Keratinocyte (primary cell): ENCODE measurements at places on chromosomes 3 and 15. TPM values are rescaled to one million over a fixed set of nuclear protein-coding genes. Genes with fewer than 3 reads are reported as not detected.

DNA sequence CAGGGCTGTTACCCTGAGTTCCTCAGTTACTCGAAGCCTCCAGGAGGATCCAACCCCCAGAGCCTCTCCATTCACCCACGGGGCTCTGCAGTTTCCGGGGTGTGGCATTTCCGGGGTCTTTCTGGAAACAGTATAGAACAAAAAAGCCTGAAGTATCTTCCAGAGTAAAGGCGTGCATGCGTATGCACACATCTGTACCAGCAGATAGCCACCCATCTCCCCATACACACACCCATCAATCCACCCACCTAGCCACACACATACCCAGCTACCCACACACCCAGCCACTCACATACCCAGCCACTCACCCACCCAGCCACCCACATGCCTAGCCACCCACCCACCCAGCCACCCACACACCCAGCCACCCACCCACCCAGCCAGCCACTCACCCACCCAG lies 2.9 kb upstream of the DNAJB8 start:
- H3K4me3 ChIP-seq = no peak overlapping the region
- no peaks in the 10 kb centered on the region for H3K36me3 ChIP-seq
- H3K4me1 ChIP-seq = no peaks in the 10 kb centered on the region
- no peak for DNase-seq

GRCh38 chr3:49248840-49249227 lies 28.2 kb downstream of the C3orf62 start:
- H3K4me1 ChIP-seq = peaks cover 14% of the 10 kb centered on the region
- H3K4me3 ChIP-seq = no peak overlapping the region
- no peaks in the 10 kb centered on the region for H3K36me3 ChIP-seq
- no peak overlapping the region for H3K27ac ChIP-seq
- no peak for DNase-seq

DNA sequence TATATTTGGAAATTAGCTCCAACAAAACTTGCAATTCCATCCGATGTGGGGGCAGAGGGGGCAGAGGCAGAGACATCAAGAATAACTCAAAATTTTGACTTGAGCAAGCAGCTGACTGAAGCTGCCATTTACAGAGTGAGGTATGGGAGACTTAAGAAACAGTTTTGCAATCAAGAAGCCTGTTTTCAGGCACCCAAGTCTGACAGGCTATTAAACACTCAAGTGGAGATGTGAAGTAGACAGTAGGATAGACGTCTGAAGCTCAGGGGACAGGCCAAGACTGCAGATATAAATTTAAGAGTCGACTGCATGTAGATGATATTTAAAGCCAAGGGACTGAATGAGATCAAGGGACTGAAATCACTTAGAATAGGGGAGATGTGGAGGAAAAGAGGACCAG lies 9.9 kb upstream of the SH3BP5 start:
- no peaks in the 10 kb centered on the region for H3K36me3 ChIP-seq
- H3K4me1 ChIP-seq = no peaks in the 10 kb centered on the region
- H3K27me3 ChIP-seq = peaks cover 14% of the 10 kb centered on the region
- DNase-seq = no peak

DNA sequence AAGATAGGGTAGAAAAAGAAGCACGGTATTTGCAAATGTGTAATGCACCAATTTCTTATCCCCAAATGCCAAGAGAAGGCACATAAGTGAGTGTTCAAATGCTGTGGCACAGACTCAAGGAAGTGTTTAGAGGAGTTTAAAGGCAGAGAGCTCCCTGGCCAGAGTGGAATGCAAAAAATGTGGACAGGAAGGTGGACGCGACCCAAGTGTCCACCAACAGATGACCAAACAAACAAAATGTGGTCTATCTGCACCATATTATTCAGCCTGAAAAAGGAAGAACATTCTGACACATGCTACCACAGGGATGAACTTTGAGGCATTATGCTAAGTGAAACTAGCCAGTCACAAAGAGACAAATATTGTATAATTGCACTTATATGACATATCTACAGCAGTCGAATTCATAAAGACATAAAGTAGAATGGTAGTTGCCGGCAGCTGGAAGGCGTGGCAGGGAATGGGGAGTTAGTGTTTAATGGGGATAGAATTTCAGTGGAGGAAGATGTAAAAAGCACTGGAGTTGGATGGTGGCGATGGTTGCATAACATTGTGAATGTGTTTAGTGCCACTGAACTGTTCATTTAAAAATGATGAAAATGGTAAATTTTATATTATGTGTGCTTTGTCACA lies 126.6 kb downstream of the SRGAP3 start:
- H3K27me3 ChIP-seq = no peaks in the 10 kb centered on the region
- H3K4me3 ChIP-seq = no peak overlapping the region
- H3K36me3 ChIP-seq = peaks cover 2% of the 10 kb centered on the region
- no peak for DNase-seq
- no peaks in the 10 kb centered on the region for H3K4me1 ChIP-seq

DNA sequence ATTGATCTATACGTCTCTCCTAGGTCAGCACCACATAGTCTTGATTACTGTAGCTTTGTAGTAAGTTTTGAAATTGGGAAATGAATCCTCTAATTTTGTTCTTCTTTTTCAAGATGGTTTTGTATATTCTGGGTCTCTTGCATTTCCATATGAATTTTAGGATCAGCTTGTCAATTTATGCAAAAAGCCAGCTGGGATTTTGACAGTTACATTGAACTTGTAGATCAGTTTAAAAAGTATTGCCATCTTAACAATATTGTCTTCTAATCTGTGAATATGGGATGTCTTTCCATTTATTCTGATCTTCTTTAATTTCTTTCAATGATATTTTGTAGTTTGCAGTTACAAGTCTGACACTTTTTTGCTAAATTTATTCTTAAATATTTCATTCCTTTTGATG lies 5.6 kb upstream of the PRR23E start:
- no peaks in the 10 kb centered on the region for H3K36me3 ChIP-seq
- H3K27ac ChIP-seq = no peak overlapping the region
- H3K4me3 ChIP-seq = no peak overlapping the region
- no peak for DNase-seq

- no peak for DNase-seq
- H3K4me1 ChIP-seq = no peaks in the 10 kb centered on the region
- no peaks in the 10 kb centered on the region for H3K36me3 ChIP-seq
- H3K4me3 ChIP-seq = no peak overlapping the region
These were observed 59.7 kb upstream of the CCDC50 start for GRCh38 chr3:191269289-191270085.

GRCh38 chr3:133330522-133330921 lies 69.3 kb upstream of the BFSP2 start:
- no peak for DNase-seq
- H3K4me1 ChIP-seq = no peaks in the 10 kb centered on the region
- H3K36me3 ChIP-seq = no peaks in the 10 kb centered on the region
- H3K27me3 ChIP-seq = peaks cover 4% of the 10 kb centered on the region
- H3K27ac ChIP-seq = no peak overlapping the region
- no peak overlapping the region for H3K4me3 ChIP-seq

GRCh38 chr15:25734680-25735355 lies 128.3 kb downstream of the ATP10A start:
- no peak for DNase-seq
- H3K27me3 ChIP-seq = no peaks in the 10 kb centered on the region
- H3K36me3 ChIP-seq = no peaks in the 10 kb centered on the region
- no peak overlapping the region for H3K27ac ChIP-seq
- no peaks in the 10 kb centered on the region for H3K4me1 ChIP-seq
- H3K4me3 ChIP-seq = no peak overlapping the region

GRCh38 chr15:57681011-57681410 lies 25.5 kb upstream of the POLR2M start:
- H3K27me3 ChIP-seq = no peaks in the 10 kb centered on the region
- H3K27ac ChIP-seq = no peak overlapping the region
- H3K4me3 ChIP-seq = no peak overlapping the region
- H3K4me1 ChIP-seq = peaks cover 11% of the 10 kb centered on the region
- no peak for DNase-seq

- no peaks in the 10 kb centered on the region for H3K27me3 ChIP-seq
- H3K4me1 ChIP-seq = peaks cover 15% of the 10 kb centered on the region
- no peak overlapping the region for H3K4me3 ChIP-seq
- H3K27ac ChIP-seq = no peak overlapping the region
- no peaks in the 10 kb centered on the region for H3K36me3 ChIP-seq
- no peak for DNase-seq
These were observed 111.3 kb upstream of the SLC7A14 start for GRCh38 chr3:170697131-170697530.

- H3K27me3 ChIP-seq = no peaks in the 10 kb centered on the region
- no peaks in the 10 kb centered on the region for H3K36me3 ChIP-seq
- H3K4me3 ChIP-seq = no peak overlapping the region
- peak overlapping the region; percentile 77 for H3K27ac ChIP-seq
These were observed 31.4 kb downstream of the HRH1 start for GRCh38 chr3:11185564-11186317.

DNA sequence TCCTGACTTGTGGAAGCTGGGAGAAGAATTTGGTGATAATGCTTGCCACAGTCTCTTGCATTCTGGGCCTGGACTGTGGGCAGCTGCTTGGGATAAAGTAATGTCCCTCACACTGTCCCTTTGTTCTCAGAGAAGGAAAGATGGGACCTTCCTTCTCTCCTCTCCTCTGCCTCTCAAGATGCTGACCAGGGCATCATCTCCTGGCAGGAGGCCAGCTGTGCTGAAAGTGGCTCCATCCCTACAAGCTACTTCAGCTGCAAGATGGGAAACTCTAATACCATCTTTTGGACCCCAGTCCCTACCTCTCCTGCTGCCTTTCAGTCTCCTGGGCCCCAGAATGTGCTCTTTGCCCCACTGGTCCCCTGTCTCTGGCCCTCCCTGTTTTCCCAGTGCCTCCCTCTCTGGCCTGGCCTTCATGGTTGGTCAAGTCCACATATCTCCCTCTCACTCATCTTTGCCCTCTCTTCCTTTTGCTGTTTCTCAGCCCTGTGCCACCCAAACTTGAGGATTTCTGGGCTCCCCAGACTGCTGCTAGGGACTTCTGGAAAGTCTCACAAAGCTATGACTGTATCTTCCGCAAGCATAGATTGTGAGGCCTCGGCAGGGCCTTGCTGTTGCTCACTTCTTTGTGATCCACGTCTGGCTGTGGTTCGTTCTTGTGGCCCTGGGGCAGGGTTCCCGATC lies 7.1 kb upstream of the SLC6A20 start:
- H3K4me1 ChIP-seq = peaks cover 3% of the 10 kb centered on the region
- no peaks in the 10 kb centered on the region for H3K27me3 ChIP-seq
- no peak overlapping the region for H3K4me3 ChIP-seq
- H3K36me3 ChIP-seq = no peaks in the 10 kb centered on the region

DNA sequence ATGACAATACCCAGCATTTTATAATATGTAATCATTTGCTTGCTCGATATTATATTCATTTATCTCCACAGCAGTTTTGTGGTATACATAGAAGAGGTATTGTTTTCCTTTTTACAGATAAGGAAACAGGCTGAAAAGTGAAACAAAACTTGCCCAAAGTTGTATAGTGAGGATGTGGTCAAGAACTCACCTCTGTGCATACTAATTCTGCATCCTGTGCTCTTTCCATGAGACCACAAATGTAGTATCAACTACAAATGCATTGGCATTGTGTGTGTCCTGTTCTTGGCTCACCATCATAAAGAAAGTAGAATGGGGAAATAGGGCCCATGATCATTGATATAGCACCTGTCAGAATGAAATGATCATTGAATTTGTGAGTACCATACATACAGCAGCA lies 167.3 kb downstream of the NECTIN3 start:
- no peaks in the 10 kb centered on the region for H3K36me3 ChIP-seq
- H3K4me3 ChIP-seq = no peak overlapping the region
- H3K4me1 ChIP-seq = no peaks in the 10 kb centered on the region
- no peaks in the 10 kb centered on the region for H3K27me3 ChIP-seq
- no peak for DNase-seq

DNA sequence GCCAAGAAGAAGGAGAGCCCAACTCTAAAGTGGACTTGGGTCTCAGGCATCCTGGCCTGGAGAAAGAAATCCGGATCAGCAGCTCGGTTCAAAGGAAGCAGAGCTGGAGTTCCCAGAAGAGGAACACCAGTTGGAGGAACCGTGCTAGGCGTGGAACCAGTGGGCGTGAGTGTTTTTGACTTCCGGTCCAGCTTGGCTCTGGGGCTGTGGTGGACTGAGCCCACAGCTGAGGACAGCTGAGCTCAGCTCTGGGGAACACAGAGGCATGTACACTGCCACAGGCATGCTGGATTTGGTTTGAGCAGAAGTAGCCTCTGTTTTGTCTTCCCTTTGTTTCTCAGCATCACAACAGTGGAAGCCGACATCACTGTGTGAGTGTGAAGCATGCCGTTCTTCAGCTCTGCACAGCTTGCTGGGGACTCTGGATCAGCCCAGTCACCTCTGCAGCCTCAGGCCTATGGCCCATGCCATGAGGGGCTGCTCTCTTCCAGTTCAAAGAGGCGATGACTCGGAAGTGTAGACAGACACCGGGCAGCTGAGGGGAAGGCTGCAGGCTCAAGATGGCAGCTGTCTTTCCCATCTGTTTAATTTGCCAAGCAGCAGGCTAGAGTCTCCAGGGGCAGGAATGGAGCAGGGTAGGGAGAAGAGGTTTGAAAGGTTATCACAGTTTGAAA lies 185.8 kb upstream of the UBE3A start:
- no peak overlapping the region for H3K4me3 ChIP-seq
- H3K27ac ChIP-seq = no peak overlapping the region
- no peaks in the 10 kb centered on the region for H3K4me1 ChIP-seq
- H3K36me3 ChIP-seq = no peaks in the 10 kb centered on the region
- no peak for DNase-seq

- no peak overlapping the region for H3K27ac ChIP-seq
- DNase-seq = no peak
- H3K4me3 ChIP-seq = no peak overlapping the region
- H3K4me1 ChIP-seq = peaks cover 4% of the 10 kb centered on the region
- no peaks in the 10 kb centered on the region for H3K36me3 ChIP-seq
- H3K27me3 ChIP-seq = no peaks in the 10 kb centered on the region
These were observed 3.6 kb upstream of the RBMS3 start for GRCh38 chr3:29277249-29277648.

DNA sequence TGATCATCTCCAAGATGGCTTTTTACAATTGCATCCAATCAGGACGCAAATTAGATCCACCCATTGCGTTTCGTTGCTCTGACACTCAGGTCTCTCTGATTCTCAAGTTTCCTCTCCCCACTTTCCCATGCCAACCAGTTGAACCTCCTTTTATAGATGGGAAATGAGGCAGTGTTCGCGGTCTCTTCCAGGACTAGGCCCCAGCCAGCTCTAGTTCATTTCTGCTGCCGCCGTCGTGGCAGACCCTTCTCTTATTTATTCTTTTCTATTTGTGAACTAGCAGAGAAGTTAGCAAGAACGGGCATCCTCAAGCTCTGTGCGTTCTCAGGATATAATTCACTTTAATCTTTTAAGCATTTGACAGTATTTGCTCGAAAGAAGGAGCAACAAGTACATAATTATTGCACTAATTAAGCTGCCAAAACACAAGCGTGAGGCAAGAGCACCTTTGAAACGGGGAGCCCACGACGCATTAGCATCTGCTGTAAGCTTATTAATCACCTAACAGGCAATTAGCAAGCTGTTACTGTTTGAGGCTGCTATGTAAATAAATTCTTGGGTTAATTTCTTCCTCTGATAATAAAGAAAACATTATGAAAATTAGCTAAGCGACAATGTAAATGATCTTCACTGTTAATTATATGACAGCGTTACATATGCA lies 246.4 kb upstream of the TLE3 start:
- H3K4me3 ChIP-seq = no peak overlapping the region
- no peak overlapping the region for H3K27ac ChIP-seq
- peaks cover 6% of the 10 kb centered on the region for H3K27me3 ChIP-seq
- DNase-seq = no peak

Gene SHF
- polyA plus RNA-seq = 0.24 to 0.57 TPM (median 0.26 TPM) in 3 replicates

Gene MYRIP
- polyA plus RNA-seq = 0.01 TPM in 2 of 3 replicates, not detected in the other

Gene GTF2A2
- polyA plus RNA-seq = 40.3 to 77.8 TPM (median 45.6 TPM) in 3 replicates

Gene SHC4
- 0.61 to 0.94 TPM (median 0.87 TPM) in 3 replicates for polyA plus RNA-seq

Gene ERC2
- polyA plus RNA-seq = 0.08 to 0.12 TPM (median 0.10 TPM) in 3 replicates

Gene GOLGA6L7
- polyA plus RNA-seq = not detected in 3 replicates

Gene MYO5C
- polyA plus RNA-seq = 0.16 to 0.20 TPM (median 0.19 TPM) in 3 replicates

Gene C15orf39
- polyA plus RNA-seq = 1.8 to 5.3 TPM (median 2.1 TPM) in 3 replicates

Gene POPDC2
- 0.48 to 1.3 TPM (median 0.87 TPM) in 3 replicates for polyA plus RNA-seq

Gene COX5A
- 132 to 245 TPM (median 217 TPM) in 3 replicates for polyA plus RNA-seq

Gene CPNE9
- not detected in 3 replicates for polyA plus RNA-seq

Gene P4HTM
- polyA plus RNA-seq = 0.93 to 1.1 TPM (median 0.99 TPM) in 3 replicates

Gene CLDN11
- 0.12 to 0.23 TPM (median 0.14 TPM) in 3 replicates for polyA plus RNA-seq

Gene CIB2
- polyA plus RNA-seq = 4.1 to 6.1 TPM (median 4.9 TPM) in 3 replicates

Gene ATP13A4
- polyA plus RNA-seq = 0.02 to 0.16 TPM (median 0.13 TPM) in 3 replicates
